ENCODE measurements at places on chromosomes 12 and 14.
A peak's percentile ranks its signal among the peaks of the same experiment; 100 is the strongest.

GRCh38 chr12:10726945-10727344 lies 3.8 kb upstream of the YBX3 start:
- DNase-seq, result no peak

GRCh38 chr12:52591521-52591920 lies 9.7 kb downstream of the KRT72 start:
- DNase-seq, result no peak

DNA sequence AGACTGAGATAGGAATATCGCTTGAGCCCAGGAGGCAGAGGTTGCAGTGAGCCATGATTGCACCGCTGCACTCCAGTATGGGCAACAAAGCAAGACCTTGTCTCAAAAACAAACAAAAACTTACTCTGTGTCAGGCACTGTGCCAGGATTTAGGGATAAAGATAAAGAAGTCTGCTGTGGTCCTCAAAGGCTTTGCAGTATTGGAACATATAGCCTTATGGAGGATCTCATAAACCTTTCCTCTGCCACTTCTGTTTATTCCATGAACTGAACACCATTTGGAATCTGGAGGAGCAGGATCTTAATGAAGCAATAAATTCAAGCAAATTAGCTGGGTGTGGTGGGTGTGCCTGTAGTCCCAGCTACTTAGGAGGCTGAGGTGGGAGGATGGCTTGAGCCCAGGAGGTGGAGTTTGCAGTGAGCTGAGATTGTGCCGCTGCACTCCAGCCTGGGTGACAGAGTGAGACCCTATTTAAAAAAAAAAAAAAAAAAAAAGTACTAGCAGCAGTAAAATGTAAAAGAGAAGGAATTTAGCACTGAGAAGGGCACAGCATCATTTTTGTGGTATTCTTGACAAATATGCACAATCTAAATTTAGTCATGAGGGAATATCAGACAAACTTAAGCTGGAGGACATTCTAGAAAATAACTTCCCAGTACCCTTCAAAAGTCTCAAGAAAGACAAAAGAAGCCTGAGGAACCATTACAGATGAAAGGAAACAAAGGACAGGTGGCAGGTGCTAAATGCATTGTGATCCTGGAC lies 27.1 kb downstream of the BMAL2 start:
- DNase-seq, result peak; percentile 15

DNA sequence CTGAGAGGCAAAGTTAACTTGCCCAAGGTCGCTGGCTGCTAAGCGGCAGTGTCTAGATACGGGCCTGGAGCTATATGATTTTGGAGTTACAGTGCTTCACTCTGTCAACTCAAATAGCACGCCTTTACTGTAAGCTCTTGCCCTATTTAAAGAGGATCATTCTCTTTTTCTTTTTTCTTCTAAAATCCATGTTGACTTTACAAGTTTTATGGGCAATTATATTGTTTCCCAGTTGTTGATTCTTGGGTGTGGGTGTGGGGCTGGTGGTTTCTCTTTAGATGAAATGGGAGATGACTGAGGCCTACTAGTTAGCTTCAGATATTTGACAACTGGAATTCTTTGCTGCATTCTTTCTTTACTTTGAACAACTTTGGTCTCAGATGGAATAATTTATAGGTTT lies 70.7 kb downstream of the C12orf75 start:
- DNase-seq, result no peak

GRCh38 chr12:72346363-72346944 lies 74.3 kb downstream of the TRHDE start:
- DNase-seq, result peak; percentile 92

GRCh38 chr12:9648701-9649531 lies 20.6 kb upstream of the CLEC2D start:
- peak; percentile 45 for DNase-seq

GRCh38 chr14:93033084-93033982 lies 82.4 kb downstream of the ITPK1 start:
- no peak for DNase-seq

DNA sequence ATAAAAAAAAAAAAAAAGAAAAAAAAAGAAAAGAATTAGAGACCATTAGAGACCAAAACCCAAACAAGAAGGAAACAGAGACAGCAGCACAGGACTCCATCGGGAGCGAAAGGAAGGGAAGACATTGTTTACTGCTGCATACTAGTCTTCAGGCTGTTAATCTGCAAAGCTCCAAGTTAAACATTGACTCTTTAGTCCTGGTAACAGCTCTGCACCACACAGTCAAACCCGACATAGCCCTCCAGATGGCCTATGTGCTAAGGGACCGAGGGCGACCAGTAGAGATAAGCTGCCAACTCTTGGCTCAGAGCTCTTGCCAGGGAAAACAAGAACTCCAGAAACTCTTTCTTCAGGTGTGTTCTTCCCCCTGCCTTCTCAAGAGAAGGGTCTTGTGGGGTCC lies 7.8 kb downstream of the P2RX4 start:
- DNase-seq, result no peak

DNA sequence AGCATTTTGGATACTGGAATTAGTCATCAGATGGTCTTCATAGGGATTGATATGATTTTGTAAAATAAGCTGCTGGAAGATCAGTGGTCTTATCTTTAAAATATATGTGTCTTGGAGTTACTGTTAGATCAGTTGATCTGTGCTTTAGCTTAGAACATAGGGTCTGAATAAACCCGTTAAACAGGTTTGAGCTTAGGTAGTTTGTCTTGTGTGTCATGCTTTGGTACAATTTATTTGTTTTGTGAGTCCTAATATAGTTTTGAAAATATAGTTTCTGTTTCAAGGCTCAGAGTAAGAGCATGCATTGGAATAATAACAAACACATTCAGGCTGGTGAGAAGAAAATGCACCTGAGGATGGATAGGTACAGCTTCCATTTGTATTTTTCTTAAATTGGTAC lies 505.0 kb downstream of the SLC16A7 start:
- no peak for DNase-seq

DNA sequence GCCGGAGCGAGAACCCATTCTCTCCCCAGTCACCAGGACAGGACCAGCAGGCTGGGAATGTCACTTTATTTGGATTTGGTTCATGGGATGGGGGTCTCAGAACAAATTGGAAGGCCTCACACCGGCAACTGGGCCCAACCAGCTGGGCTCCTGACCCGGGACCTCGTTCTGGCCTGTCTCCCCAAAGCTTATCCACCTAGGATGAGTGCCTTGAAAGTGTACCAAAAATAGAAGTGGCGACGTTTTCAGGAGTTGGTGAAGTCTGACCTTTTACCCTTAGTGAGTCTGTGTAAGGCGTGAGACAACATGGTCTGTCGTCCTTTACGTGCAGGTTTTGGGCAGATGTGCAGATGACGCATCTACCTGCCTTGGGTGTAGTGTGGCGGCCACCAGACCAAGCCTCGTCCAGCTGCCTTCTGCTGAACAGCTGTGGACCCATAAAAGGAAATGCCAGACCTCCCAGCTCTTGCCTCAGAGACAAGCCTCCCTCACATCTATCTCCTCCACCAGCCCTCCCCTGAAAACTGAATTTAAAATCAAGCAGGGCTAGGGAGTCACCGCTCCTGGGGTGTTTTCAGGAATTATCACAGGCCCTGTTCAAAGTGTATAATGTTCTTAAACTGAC lies 36.6 kb upstream of the CLMN start:
- DNase-seq, result no peak

- no peak for DNase-seq
Observed at GRCh38 chr12:94318181-94318580, 141.5 kb downstream of the CEP83 start.

DNA sequence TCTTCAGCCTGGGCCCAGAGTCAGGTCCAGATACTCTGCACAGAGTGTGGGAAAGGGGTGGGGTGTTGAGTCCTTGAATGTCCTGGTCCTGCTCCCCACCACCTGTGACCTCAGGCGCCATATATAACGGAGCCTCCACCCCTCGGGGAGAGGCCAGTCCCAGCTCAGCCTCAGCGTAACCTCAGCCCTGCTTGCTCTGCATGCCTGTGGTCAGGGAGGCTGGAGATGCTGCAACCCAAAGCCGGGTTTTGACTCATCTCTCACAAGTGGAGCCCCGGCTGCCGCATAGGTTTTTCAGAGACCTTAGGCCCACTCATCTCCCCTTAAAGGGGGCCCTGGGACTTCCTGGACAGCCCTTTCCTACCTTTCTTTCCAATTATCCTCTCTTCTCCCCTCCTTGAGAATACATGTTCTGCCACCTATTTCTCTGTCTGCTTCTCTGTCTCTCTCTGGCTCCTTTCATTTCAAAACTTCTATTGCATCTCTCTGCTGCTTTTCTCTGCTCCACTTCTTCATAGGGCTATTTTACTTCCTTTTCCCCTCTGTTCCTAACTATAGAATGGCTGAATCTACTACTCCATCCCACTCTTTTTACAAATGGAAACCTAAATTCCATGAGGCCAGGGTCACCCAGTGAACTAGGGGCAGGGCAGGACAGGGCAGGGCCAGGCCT lies 1.2 kb downstream of the ITGB7 start:
- peak; percentile 95 for DNase-seq

DNA sequence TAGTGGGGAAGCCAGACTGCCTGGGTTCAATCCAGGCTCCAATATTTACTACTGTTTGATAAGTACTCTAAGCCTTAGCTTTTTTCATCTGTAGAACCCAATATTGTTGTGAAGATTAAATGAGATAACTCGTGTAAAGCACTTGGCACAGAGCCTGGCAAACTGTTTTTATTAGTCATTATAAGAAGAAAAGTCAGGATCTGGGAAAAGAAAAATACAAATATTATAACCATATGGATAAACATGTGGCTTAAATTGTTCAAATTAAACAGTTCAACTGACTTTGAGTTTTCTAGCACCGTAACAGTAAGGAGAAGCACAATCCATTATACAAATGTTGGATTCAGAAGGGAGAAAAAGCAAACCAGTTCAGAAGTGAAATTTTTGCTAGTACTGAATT lies 22.0 kb upstream of the CDK17 start:
- peak; percentile 47 for DNase-seq

DNA sequence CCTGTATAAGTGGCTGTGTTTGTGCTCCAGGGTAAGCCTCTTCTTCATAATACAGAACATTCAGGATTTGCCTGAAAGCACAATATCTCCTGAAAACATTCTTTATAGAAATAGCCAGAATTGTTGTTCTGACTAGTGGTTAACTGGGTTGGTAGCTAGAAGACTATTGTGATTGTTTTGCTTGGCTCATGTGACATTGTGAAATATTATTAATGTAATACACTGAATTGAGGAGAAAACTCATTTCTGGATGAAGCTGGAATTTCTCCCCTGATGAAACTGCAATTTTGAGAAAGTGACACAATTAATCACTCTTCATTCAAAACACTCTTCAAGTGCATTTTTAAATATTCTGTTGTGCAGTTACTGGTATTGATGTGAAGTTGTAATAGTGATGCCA lies 172.3 kb upstream of the PTPRQ start:
- peak; percentile 39 for DNase-seq

DNA sequence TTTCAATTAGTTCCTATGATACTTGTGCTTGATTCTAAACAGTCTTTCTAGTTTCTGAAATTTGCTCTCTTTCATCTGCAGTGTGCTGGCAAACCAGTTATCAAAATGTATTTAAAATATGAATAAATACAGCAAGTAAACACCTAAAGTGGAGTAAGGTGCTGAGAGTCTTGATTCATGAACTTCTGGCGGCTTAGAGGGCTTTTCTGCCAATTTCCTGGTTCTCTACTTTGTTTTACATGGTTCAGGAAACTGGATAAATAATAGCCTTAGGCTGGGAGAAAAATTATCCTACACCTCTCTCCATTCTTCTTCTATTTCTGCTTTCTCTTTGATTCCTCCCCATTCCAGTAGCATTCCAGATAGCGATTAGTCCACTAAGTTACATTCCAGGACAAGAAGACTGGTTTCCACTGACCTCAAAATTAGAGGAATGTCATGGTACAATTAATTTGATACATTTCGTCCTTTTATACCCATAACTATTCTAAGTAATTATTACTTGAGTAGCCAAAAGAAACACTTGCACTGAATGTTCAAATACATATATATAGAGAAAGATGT lies 14.9 kb downstream of the ATP2B1 start:
- peak; percentile 34 for DNase-seq

- peak; percentile 55 for DNase-seq
Observed at GRCh38 chr14:61566537-61567225, 128.6 kb upstream of the HIF1A start.

DNA sequence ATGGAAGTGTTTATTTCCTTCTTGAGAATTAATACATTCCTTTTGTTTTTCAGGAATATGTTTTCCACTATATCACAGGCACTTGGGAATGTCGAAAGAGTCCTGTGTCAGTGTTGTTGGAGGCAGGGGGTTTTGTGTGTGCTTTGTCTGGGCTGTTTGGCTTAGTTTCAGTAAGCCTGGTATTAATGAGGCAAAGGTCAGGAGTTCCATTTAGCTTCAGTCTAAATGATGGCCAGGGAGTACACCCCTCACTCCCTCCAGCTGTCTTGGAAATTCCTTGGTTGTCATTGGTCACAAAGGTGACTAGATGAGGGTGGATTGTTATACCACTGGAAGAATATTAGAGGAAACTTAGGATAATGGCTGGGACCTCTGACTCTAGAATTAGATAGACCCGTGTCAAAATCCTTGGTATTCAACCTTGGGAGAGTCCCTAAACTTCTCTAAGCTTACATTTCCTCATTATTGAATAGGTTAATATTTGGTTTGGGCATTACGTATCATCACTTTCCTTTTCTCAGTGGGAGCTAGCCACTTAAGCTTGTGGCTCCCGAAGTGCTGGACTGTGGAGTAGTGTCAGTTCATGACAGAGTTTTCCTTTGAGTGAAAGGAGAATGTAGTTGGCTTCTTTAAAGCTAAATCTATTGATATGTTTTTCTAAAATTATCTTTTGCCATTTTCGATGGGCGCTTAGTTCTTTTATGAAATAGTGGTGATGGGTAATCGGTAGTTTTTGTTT lies 5.2 kb downstream of the FRS2 start:
- peak; percentile 68 for DNase-seq

DNA sequence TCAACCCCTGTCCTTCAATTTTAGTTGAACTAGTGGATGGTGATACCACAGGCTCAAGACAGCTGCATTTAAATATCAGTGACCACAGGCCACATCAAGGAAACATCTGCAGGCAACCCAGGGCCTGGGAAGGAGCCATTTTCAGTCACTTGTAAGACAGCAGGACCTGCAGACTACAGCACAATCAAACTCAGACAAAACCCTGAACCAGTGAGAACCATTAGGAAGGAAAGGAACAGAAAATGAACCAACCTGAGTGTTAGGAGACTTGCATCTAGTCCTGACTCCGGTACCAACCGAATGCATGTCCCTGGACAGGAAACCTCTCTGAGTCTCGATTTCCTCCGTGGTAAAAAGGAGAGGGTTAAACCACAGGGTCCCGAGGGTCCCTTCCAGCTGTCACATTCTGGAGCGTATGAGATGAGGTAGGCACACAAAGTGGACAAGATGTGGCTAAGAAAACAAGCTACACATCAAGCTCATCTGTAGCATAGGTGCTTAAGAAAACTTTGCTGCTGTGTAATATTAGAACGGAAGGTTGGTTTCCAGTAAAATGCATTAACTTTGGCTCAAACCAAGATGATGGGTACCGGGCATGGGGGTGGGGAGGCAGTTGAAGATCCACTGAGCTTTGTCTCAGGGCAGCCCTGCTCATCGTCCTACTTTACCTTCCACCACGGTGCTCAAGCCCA lies 1.6 kb upstream of the CDKN1B start:
- no peak for DNase-seq

Measured in adipocyte (in vitro differentiated cells).